ENCODE measurements at places on chromosomes 2 and 18. TPM values are rescaled to one million over a fixed set of nuclear protein-coding genes. Genes with fewer than 3 reads are reported as not detected.

GRCh38 chr2:58515827-58516573 is 274.9 kb upstream of the FANCL start:
- H3K27ac ChIP-seq = no peak overlapping the region
- no peaks in the 10 kb centered on the region for H3K4me1 ChIP-seq

- no peak for DNase-seq
- H3K27ac ChIP-seq = no peak overlapping the region
- peaks cover 5% of the 10 kb centered on the region for H3K4me1 ChIP-seq
- no peak overlapping the region for H3K4me3 ChIP-seq
Measured at GRCh38 chr18:67510831-67511230, 5.7 kb downstream of the DSEL start.

The FSHR gene
- not detected for total RNA-seq

GRCh38 chr18:76416911-76417310 is 78.1 kb downstream of the ZNF516 start:
- no peak overlapping the region for H3K27ac ChIP-seq
- no peak overlapping the region for H3K4me3 ChIP-seq
- H3K27me3 ChIP-seq = no peaks in the 10 kb centered on the region
- DNase-seq = no peak
- H3K4me1 ChIP-seq = no peaks in the 10 kb centered on the region
- H3K36me3 ChIP-seq = no peaks in the 10 kb centered on the region

DNA sequence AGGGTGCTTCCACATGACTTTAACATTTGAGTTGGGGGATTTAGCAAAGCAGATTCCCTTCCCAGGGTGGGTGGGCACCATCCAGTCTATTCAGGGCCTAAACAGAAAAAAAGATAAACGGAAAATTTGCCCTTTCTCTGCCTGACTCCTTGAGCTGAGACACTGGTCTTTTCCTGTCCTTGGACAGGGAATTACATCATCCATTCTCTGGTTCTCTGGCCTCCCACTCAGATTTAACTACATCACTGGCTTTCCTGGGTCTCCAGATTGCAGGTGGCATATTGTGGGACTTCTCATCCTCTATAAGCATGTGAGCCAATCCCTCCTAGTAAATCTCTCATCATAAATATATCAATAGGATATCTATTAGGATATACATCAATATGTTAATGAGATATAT is 25.8 kb downstream of the CAPN13 start:
- H3K4me1 ChIP-seq = no peaks in the 10 kb centered on the region
- H3K27me3 ChIP-seq = no peaks in the 10 kb centered on the region
- no peaks in the 10 kb centered on the region for H3K36me3 ChIP-seq
- no peak for DNase-seq
- H3K4me3 ChIP-seq = no peak overlapping the region

- no peak overlapping the region for H3K4me3 ChIP-seq
- no peaks in the 10 kb centered on the region for H3K27me3 ChIP-seq
- H3K36me3 ChIP-seq = no peaks in the 10 kb centered on the region
- no peaks in the 10 kb centered on the region for H3K4me1 ChIP-seq
- no peak for DNase-seq
- no peak overlapping the region for H3K27ac ChIP-seq
Measured at GRCh38 chr2:29755829-29756228, 165.6 kb downstream of the ALK start.

DNA sequence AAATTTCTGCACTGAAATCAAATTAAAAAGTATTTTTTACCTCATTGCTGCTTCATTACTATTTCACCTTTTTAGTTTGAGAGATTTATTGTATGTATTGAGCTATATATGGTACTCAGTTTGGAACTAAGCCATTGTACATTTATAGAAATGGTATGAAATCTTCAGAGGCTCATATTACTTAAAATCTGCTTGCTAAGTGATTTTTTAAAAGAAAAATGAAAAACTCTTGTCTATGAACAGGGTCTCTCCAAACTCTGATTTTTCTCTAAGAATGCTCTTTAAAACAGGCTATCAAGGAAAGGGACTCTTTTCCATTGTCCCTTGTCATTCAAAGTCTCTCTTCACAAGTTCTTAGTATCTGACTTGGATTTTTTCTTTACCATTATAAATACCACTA is 31.8 kb downstream of the C1D start:
- no peak overlapping the region for H3K27ac ChIP-seq

- H3K4me1 ChIP-seq = no peaks in the 10 kb centered on the region
- H3K27ac ChIP-seq = no peak overlapping the region
- no peak for DNase-seq
- H3K4me3 ChIP-seq = no peak overlapping the region
Measured at GRCh38 chr2:171979103-171979502, 20.6 kb upstream of the METAP1D start.

GRCh38 chr2:213202011-213202410 is 50.6 kb upstream of the IKZF2 start:
- DNase-seq = no peak
- H3K4me1 ChIP-seq = no peaks in the 10 kb centered on the region
- H3K36me3 ChIP-seq = no peaks in the 10 kb centered on the region
- no peak overlapping the region for H3K4me3 ChIP-seq
- H3K27ac ChIP-seq = no peak overlapping the region

The VAMP8 gene
- total RNA-seq = 35.8 TPM

The GPD2 gene
- total RNA-seq = 37.0 TPM

The SUMO1 gene
- total RNA-seq = 102 TPM
